Mesothelial cell of epicardium (in vitro differentiated cells): ENCODE measurements at places on chromosomes 4 and X.
A peak's percentile ranks its signal among the peaks of the same experiment; 100 is the strongest.

GRCh38 chrX:102672856-102673255, 21.6 kb downstream of the GPRASP1 start:
- H3K27ac ChIP-seq: peak overlapping the region; percentile 86
- H3K4me1 ChIP-seq: no peaks in the 10 kb centered on the region
- DNase-seq: no peak
- peaks cover 10% of the 10 kb centered on the region for H3K36me3 ChIP-seq
- no peaks in the 10 kb centered on the region for H3K27me3 ChIP-seq
- no peak overlapping the region for H3K4me3 ChIP-seq

DNA sequence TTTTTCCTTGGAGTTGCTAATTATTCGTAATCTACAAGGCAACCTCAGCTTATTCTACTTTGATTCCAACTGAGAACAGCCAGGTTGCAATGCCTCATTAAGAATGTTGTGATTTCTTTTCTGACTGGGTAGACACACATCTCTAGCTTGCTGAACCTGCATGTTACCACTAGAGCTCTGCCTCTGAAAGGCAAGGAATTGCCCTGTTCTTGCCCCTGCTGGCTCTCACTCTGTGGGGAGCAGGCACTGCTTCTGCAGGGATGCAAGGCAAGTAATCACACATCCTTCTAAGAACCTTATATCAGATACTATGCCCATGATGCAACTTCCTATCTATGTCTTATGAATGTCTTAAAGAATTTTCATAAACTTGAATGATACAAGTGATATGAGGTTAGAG, 503.2 kb downstream of the PACRGL start:
- DNase-seq: no peak
- no peak overlapping the region for H3K27ac ChIP-seq
- H3K27me3 ChIP-seq: peaks cover 26% of the 10 kb centered on the region
- no peak overlapping the region for H3K4me3 ChIP-seq

DNA sequence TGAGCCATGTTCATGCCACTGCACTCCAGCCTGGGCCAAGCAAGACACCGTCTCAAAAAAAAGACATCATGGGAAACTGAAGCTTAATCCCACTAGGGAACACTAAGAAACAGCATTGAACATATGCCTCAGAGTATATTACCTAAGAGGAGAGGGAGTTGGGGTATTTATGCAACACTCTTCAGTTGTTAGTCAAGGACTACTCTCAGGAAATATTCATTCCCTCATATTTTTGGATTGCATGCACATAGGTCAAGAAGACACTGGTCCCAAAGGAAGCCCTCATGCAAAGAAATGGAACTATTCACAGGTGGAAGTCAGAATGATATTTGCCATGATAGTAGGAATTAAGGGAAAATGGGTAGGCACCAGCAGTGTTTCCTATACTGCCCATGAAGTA, 22.8 kb upstream of the PAPSS1 start:
- H3K4me3 ChIP-seq: no peak overlapping the region
- no peaks in the 10 kb centered on the region for H3K36me3 ChIP-seq
- H3K27ac ChIP-seq: no peak overlapping the region
- H3K4me1 ChIP-seq: peaks cover 15% of the 10 kb centered on the region

- H3K27ac ChIP-seq: peak overlapping the region; percentile 95
- no peak overlapping the region for H3K4me3 ChIP-seq
- DNase-seq: no peak
These were observed 62.5 kb upstream of the NFKB1 start for GRCh38 chr4:102438396-102439235.

- H3K4me3 ChIP-seq: no peak overlapping the region
- peaks cover 76% of the 10 kb centered on the region for H3K27me3 ChIP-seq
- H3K27ac ChIP-seq: no peak overlapping the region
- no peaks in the 10 kb centered on the region for H3K4me1 ChIP-seq
- H3K36me3 ChIP-seq: no peaks in the 10 kb centered on the region
- no peak for DNase-seq
These were observed 25.5 kb upstream of the MAN2B2 start for GRCh38 chr4:6549445-6549844.

- no peak overlapping the region for H3K4me3 ChIP-seq
- no peaks in the 10 kb centered on the region for H3K36me3 ChIP-seq
- no peak overlapping the region for H3K27ac ChIP-seq
These were observed 899 bp upstream of the TMPRSS11D start for GRCh38 chr4:67884701-67885100.

DNA sequence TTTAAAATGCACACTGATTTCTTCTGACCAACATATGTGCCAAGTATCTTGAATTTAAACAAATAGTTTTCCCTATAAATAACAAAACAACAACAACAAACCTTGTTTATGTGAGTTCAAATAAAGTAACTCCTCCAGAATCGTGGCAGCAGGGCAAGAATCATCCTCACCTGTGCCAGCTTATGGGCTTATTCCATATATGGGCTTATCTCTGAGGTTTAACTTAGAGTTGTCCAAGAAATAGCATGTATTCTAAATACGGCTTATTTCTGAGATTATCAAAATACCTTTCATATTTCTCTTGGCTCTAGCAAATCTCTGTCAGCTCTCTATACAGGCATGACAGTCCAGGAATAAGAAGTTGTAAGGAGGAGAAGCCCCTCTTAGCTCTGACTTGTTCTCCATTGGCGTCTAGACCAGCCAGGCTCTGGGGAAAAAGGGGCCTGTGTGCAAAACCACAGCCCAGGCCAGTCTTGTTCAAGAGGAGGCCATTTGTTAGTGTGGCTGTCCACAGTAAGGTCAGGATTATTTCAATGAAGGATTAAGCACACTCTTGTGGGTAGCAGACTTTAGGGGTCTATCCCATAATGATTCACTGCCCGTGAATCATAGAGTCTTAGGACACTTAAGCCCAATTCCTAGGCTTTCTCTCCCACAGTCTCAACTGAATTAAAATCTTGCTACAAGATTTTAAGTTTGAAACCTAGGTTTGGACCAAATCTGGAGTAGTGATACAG, 63.2 kb downstream of the FRAS1 start:
- H3K27me3 ChIP-seq: no peaks in the 10 kb centered on the region
- peaks cover 4% of the 10 kb centered on the region for H3K4me1 ChIP-seq
- no peak for DNase-seq

- DNase-seq: no peak
- H3K36me3 ChIP-seq: no peaks in the 10 kb centered on the region
- H3K27ac ChIP-seq: peak overlapping the region; percentile 87
These were observed 92.5 kb downstream of the ANK2 start for GRCh38 chr4:113141901-113142346.

DNA sequence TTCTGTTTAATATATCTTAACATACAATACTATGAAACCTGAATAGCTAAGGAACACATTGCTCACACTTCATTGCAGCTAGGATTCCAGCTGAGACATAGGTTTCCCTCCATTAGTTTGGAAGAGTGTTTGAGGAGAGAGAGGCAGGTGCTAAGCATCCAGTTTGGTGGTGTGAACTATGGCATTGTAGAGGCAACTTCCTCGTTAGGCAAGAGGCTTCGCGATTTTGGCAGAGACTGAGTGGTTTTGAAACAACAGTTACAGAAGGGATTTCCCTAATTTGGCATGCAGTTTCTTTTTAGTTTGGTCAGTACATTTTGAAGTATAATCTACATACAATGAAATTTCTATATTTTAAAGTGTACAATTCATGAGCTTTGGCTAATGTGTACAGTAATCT, 117.1 kb upstream of the BMP3 start:
- H3K27me3 ChIP-seq: peaks cover 28% of the 10 kb centered on the region
- DNase-seq: no peak
- H3K27ac ChIP-seq: no peak overlapping the region
- H3K4me1 ChIP-seq: no peaks in the 10 kb centered on the region
- no peak overlapping the region for H3K4me3 ChIP-seq
- H3K36me3 ChIP-seq: no peaks in the 10 kb centered on the region

GRCh38 chrX:77009691-77010090, 437.5 kb upstream of the FGF16 start:
- DNase-seq: no peak
- no peaks in the 10 kb centered on the region for H3K36me3 ChIP-seq
- H3K27me3 ChIP-seq: no peaks in the 10 kb centered on the region
- no peaks in the 10 kb centered on the region for H3K4me1 ChIP-seq
- no peak overlapping the region for H3K27ac ChIP-seq

- H3K36me3 ChIP-seq: no peaks in the 10 kb centered on the region
- no peak for DNase-seq
- H3K4me1 ChIP-seq: peaks cover 4% of the 10 kb centered on the region
- no peak overlapping the region for H3K27ac ChIP-seq
These were observed 37.0 kb upstream of the CWH43 start for GRCh38 chr4:48949086-48949485.

DNA sequence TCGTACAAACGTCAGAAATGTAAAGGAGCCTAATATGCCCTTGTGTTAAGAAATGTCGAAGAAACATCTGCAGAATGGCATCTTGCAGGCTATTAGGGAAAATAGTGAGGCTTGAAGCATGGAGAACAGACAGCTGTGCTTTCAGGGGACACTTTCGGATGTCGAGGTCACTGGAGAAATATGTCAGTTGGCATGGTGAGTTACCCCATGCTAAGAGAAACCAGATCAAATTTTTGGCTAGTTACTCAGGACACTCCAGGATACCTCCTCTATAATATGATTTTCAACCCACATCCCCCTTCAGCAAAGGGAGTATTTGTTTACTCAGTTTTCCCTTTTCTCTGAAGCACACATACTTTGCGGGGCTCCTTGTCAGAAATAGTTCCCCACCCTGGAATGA, 171.4 kb downstream of the GPC3 start:
- DNase-seq: no peak
- peaks cover 31% of the 10 kb centered on the region for H3K4me1 ChIP-seq
- no peak overlapping the region for H3K27ac ChIP-seq
- H3K36me3 ChIP-seq: no peaks in the 10 kb centered on the region
- H3K4me3 ChIP-seq: no peak overlapping the region
- no peaks in the 10 kb centered on the region for H3K27me3 ChIP-seq

DNA sequence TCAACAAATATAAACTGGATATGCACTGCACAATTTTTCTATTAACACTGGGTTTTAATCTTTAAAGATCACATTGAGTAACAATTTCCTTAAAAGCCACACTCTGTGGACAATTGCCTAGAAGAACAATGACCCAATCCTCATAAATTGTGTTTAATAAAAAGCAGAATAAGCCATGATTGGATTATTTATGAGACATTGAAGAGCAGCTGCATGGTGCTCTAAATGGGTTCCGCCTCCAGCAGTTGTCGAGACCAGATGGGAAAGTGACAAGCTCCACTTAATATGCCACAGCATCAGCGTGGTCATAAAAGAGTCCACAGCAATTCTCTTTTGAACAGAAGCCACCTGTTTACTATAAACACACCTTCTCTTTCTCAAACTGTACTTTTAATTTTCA, 635.2 kb upstream of the FRG1 start:
- H3K27ac ChIP-seq: no peak overlapping the region
- H3K36me3 ChIP-seq: peaks cover 6% of the 10 kb centered on the region
- H3K4me3 ChIP-seq: no peak overlapping the region
- H3K27me3 ChIP-seq: no peaks in the 10 kb centered on the region
- no peak for DNase-seq

GRCh38 chr4:151717314-151717713, 43.5 kb downstream of the GATB start:
- H3K27ac ChIP-seq: no peak overlapping the region
- H3K27me3 ChIP-seq: no peaks in the 10 kb centered on the region
- H3K36me3 ChIP-seq: peaks cover 8% of the 10 kb centered on the region
- H3K4me3 ChIP-seq: no peak overlapping the region
- DNase-seq: no peak

- H3K4me3 ChIP-seq: no peak overlapping the region
- H3K27ac ChIP-seq: no peak overlapping the region
- no peaks in the 10 kb centered on the region for H3K4me1 ChIP-seq
- no peaks in the 10 kb centered on the region for H3K36me3 ChIP-seq
- no peak for DNase-seq
- H3K27me3 ChIP-seq: no peaks in the 10 kb centered on the region
These were observed 858 bp downstream of the DMP1 start for GRCh38 chr4:87650938-87651337.

DNA sequence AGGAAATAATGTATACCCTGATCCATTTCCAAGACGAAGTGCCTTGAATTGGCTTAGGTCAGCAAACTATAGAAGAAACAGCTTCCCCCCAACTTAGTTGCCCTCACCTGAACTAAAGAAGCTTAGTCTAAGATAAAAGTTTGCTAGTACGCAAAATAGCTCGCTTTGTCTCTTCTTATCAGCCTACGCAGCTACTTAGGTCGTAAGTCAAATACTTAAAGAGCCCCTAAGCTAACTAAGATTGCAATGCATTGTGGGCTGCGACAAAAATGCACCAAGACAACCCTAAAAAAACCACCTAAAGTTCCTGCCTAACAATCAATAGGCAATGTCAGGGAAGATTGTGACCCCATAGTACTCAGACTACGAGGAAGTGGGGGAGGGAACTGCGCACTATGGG, 12.8 kb downstream of the CLNK start:
- peaks cover 29% of the 10 kb centered on the region for H3K27me3 ChIP-seq
- no peak overlapping the region for H3K27ac ChIP-seq
- H3K4me3 ChIP-seq: no peak overlapping the region
- peaks cover 5% of the 10 kb centered on the region for H3K4me1 ChIP-seq

GRCh38 chr4:170001745-170002267, 24.4 kb downstream of the MFAP3L start:
- H3K36me3 ChIP-seq: no peaks in the 10 kb centered on the region
- H3K27me3 ChIP-seq: no peaks in the 10 kb centered on the region
- no peak for DNase-seq

- no peak for DNase-seq
- no peak overlapping the region for H3K4me3 ChIP-seq
- H3K27ac ChIP-seq: no peak overlapping the region
These were observed 37.3 kb downstream of the NUDT11 start for GRCh38 chrX:51459125-51459524.

- H3K27ac ChIP-seq: no peak overlapping the region
- no peak for DNase-seq
- H3K36me3 ChIP-seq: peaks cover 38% of the 10 kb centered on the region
- H3K4me1 ChIP-seq: peaks cover 7% of the 10 kb centered on the region
- H3K27me3 ChIP-seq: no peaks in the 10 kb centered on the region
- H3K4me3 ChIP-seq: no peak overlapping the region
These were observed 212.4 kb downstream of the ARHGAP10 start for GRCh38 chr4:147944249-147944648.

- no peak overlapping the region for H3K4me3 ChIP-seq
- no peak for DNase-seq
- no peaks in the 10 kb centered on the region for H3K27me3 ChIP-seq
- H3K27ac ChIP-seq: peak overlapping the region; percentile 55
- H3K36me3 ChIP-seq: no peaks in the 10 kb centered on the region
- H3K4me1 ChIP-seq: peaks cover 8% of the 10 kb centered on the region
These were observed 4.4 kb upstream of the CCDC149 start for GRCh38 chr4:24917076-24917856.

DNA sequence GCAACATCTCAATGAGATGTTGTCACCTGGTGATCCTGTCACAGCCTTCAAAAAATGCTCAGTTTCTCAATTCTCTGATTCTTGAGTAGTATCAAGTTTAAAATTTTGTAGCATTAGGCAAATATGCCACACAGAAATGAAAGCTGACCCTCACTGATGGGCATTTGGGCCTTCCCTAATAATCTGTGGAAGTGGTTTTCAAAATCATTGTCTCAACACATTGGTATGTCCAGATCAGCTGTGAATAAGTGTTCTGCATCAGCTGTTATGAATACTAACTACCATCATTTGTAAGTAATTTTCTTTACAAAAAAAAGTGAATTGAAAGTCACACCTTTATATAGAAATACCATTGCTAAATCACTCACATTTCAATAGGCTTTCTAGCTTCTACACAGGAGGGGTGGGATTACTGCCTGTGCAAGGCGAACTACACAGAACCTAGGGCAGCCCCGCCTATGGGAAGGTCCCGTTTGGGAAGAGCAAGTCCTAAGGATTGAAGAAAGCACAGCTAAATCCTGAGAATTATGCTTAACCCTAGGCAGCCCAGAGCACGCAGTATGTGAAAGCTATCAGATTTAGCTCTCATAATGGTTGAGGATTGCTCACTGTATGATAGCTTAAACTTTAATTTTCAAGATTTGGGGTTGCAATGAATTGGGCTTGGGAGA, 73.4 kb downstream of the GPC3 start:
- peak overlapping the region; percentile 85 for H3K27ac ChIP-seq
- peaks cover 9% of the 10 kb centered on the region for H3K36me3 ChIP-seq
- no peaks in the 10 kb centered on the region for H3K27me3 ChIP-seq
